ENCODE measurements at places on chromosomes 7 and 10.

DNA sequence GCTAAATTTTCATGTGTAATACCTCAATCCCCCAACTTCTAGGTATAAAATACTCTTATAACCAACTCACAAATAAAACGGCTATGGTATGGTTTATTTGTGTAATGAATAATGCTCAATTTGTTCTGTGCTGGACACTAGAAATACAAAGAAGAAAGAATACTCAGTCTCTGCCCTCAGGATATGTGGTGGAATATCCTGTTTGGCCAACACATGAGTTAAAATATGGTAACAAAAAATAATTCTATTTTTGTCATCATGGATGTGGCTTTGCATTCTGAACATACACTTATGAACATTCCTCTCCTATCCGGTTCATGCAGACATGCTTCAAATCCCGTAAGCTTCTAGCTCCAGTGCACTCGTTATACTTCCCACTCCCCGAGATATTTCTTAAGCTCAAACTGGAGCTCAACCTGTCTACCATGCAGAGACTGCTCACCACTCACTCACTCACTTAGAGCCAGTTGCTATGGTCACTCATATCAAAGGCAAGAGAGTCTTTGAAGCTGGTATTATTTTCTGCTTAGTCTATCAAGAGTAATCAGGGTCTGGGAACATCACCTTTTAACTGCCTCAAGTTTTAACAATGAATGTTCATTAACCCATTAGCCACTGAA is 53.8 kb upstream of the SLC16A12 start:
- DNase-seq, result no peak

GRCh38 chr7:103113164-103113563 is 35.7 kb downstream of the NAPEPLD start:
- DNase-seq, result no peak

DNA sequence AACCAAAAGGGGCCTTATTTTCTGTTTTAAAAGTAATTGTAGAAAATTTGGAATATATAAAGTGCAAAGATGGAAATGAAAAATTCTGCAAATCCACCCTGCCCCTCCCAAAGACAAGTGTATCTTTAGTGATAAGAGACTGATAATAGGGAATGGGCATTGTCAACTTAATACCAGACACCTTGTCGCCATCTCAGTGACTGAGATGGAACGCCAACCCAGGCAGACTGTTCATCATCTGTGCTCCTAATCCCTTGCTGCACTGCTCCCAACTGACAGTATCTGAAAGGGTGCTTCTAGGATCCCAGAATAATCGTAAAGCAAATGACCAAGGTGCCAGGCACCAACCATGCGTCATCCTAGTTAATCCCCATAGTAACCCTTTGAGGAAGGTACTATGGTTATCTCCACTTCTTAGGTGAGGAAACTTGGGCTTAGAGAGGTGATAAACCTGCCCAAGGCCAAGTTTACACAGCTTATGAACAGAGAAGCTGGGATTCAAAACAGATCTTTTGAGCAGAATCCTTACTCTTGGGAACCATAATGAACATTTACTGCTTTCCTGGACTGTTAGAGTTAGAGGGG is 583.7 kb downstream of the GATA3 start:
- DNase-seq, result no peak

GRCh38 chr10:29857843-29858701 is 201.3 kb downstream of the JCAD start:
- DNase-seq, result peak; percentile 52

DNA sequence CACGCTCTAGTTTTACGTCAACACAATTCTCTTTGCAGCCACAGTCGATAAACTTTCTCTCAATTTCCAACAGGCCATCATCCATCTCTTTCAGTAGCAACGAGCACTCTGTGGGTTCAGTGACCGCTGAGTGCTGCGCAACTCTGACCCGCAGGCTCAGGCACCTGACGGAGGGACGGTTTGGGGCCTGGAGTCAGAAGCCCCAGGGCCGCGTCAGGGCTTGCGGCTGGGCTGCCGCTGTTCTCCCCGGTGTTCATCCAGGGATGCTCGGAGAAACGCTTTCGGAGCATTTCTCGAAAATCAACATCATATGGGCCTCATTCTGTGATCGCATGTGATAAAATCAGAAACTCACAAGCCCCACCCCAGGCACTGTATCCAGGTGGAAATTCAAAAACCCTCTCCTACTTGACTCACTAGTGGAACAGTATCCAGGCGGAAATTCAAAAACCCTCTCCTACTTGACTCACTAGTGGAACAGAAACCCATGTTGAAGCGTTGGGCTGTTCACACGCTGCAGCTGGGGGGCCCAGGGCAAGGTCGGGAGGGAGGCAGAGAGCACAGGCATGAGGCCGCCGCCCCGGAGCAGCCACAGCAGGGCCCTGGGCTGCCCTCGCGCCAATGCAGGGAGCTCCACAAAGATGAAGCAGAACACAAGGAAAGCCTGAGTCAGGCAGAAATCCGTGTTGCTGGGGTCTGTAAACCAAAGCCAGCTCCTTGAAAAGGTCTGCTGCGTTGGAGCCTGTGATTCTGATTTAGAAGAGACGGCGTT is 73.3 kb upstream of the NKX6-2 start:
- no peak for DNase-seq

- no peak for DNase-seq
Observed at GRCh38 chr10:12531305-12532220, 182.2 kb downstream of the CAMK1D start.

GRCh38 chr10:113843972-113844485 is 9.9 kb downstream of the DCLRE1A start:
- DNase-seq, result no peak

DNA sequence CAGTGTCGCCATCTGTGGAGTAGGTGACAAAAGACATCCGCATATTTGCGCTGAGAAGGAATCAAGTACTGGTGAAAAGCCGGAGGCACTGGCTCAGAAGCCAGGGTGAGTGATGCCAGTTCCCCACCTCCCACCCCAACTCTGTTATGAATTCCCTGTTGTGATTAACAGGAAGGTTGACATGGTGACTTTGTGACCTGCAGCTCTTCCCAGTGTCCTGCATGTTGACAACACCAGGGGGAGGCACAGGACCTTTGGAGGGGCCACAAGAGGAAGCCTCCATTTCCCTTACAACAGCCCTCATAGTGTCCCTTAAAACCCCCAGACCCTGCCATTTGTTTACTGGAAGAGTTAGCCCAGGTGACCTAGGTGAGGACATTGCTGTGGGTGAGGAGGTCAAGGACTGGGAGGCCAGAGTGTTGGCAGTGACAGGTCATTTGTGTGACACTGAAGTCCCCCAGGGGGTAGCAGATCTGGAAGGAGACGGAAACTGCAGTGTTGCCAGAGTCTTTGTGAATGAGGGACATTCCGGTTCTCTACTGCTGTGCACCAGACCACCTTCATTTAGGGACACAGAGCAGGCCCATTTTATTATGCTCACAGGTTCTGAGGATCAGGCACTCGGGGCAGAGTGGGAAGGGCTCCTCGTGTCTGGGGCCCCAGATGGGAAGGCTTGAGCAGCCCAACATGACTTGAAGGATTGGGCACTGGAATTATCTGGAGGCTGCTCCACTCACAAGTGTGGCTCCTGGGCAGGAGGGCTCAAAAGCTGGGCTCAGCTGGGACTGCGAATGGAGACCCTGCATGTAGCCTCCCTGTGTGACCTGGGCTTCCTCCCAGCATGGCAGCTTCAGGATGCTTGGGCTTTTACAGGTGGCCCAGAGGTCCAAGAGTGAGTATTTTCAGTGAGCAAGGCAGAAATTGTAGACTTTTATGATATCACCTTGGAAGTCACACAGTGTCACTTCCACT is 13.0 kb upstream of the ANTXRL start:
- DNase-seq, result no peak

DNA sequence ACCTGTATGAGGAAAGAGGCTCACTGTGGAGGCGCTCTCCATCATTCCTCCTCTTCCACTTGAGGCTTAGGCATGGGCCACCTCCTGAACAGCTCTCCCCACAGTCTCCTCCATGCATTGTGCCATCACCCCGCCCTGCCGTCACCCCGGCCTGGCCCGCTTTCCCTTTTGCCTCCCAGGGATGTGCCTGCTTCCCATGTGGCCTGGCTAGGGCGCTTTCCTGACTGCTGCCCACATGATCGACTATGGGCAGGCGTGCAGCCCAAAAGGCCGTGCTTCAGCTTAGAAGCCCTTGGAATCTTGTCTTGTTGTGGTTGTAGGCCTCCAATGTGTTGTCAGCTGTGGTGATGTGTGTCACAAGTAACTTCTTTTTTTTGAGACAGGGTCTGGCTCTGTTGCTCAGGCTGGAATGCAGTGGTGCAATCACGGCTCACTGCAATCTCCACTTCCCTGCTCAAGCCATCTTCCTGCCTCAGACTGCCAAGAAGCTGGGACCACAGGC is 1.8 kb upstream of the ACTR3C start:
- no peak for DNase-seq

- no peak for DNase-seq
Observed at GRCh38 chr10:94803307-94803706, 40.8 kb downstream of the CYP2C19 start.

- DNase-seq, result no peak
Observed at GRCh38 chr7:28481091-28481926, 69.0 kb downstream of the CREB5 start.

GRCh38 chr10:104678658-104679057 is 37.6 kb downstream of the SORCS3 start:
- no peak for DNase-seq

GRCh38 chr7:125651823-125652528 is 722.4 kb upstream of the POT1 start:
- no peak for DNase-seq

- DNase-seq, result no peak
Observed at GRCh38 chr7:18290865-18291264, 204.7 kb upstream of the HDAC9 start.

- DNase-seq, result no peak
Observed at GRCh38 chr10:36808625-36809362, 316.6 kb upstream of the ANKRD30A start.

- no peak for DNase-seq
Observed at GRCh38 chr10:59557052-59557451, 152.6 kb downstream of the SLC16A9 start.

- DNase-seq, result no peak
Observed at GRCh38 chr7:105097619-105098018, 83.6 kb downstream of the KMT2E start.

DNA sequence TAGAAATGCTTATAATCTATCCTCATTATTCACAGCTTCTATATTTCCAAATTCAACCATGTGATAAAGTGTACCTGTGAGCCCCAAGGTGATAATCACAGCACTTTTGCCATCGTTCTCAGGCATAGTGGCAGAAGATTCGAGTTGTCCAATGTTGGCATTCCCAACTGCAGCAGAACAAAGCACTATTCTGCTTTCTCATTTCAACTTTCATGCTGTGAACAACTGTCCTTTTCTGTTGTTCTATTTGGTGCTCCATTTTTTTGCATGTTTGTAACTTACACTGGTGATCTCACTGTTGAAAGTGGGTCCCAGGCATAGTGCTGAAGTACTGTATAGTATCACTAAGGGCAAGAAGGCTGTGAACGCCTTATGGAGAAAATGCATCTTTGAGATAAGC is 438.2 kb downstream of the PAXIP1 start:
- no peak for DNase-seq

DNA sequence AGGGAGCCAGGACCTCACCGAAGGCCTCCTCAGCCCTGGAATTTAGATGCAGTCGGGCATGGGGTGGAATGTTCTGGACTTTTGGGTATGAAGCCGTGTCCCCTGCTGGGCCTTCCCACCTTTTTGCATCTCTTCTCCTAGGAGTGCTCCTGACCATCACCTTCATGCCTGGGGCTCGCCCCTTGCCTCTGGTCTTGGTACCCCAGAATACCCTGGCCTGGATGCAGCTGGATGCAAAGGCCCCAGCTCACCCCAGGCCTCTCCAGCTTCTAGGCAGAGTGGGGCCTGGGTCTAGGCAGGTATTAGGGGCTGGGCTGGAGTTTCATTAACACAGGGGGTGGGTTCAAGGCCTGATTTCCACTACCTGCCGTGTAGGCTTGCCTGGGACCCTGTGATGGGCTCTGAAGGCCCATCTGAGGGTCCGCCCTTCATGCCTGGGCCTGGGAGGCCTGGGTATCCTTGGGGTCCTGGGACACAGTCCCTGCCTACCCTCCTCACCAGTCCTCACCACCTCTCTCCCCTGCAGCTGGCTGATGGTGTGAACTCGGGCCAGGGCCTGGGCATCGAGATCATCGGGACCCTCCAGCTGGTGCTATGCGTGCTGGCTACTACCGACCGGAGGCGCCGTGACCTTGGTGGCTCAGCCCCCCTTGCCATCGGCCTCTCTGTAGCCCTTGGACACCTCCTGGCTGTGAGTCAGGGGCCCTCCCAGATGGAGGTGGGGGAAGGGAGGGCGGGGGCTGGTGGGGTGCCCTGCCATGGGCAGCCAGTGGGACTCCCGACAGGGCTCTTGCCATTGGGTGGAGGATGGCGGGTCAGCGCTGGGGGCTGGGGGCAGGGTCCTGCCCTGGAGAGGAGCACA is 10.1 kb downstream of the AQP1 start:
- DNase-seq, result no peak

DNA sequence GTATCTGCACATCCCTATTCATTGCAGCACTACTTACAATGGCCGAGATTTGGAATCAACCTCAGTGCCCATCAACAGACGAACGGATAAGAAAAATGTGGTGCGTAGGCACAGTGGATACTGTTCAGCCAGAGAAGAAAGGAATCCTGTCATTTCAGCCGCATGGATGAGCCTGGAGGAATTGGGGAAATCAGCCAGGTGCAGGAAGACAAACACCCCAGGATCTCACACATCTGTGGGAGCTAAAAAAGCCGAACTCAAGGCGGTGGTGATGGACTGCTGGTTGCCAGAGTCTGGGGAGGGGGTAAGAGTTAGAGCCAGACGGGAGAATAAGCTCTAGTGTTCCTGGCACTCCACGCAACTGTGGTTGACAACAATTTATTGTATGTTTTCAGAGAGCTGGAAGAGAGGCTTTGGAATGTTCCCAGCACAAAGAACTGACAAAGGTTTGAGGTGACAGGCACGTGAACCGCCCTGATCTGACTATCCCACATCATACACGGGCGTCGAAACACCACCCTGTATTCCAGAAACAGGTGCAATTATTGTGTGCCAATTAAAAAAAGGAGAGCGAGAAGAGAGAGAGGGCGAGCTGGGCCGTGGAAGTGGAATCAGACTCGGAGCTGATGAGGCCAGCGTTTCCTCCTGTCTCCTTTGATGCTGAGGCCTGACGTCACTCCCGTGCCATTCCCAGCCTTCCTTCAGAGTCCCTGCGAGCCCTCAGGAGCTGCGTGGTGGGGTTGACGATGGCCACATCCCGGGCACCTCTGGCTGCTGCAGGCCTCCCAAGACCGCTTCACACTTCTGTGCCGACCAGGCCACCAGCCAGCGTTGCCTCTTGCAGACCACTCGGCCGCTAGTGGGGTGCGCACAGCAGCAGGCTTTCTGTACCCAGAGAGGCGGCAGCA is 189.5 kb downstream of the DNAJB6 start:
- DNase-seq, result no peak

GRCh38 chr7:148135997-148136396 is 454.6 kb upstream of the C7orf33 start:
- DNase-seq, result no peak

DNA sequence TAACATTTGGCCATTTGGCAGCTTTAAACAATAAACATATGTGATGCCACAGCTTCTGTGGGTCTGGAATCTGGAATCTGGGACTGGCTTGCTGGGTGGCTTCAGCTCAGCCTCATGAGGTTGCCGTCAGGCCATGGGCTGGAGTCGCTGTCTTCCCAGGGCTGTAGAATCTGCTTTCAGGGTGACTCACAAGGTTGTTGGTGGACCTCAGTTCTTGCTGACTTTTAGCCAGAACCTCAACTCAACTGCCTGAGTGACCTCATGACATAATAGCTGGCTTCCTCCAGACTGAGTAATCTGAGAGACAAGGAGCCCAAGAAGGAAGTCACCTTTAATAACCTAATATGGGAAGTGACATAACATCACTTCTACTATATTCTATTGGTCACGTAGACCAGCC is 44.6 kb upstream of the TSPAN13 start:
- no peak for DNase-seq

- DNase-seq, result no peak
Observed at GRCh38 chr7:108308903-108309302, 147.3 kb downstream of the NRCAM start.
